ENCODE measurements at places on chromosomes 2 and 18.

DNA sequence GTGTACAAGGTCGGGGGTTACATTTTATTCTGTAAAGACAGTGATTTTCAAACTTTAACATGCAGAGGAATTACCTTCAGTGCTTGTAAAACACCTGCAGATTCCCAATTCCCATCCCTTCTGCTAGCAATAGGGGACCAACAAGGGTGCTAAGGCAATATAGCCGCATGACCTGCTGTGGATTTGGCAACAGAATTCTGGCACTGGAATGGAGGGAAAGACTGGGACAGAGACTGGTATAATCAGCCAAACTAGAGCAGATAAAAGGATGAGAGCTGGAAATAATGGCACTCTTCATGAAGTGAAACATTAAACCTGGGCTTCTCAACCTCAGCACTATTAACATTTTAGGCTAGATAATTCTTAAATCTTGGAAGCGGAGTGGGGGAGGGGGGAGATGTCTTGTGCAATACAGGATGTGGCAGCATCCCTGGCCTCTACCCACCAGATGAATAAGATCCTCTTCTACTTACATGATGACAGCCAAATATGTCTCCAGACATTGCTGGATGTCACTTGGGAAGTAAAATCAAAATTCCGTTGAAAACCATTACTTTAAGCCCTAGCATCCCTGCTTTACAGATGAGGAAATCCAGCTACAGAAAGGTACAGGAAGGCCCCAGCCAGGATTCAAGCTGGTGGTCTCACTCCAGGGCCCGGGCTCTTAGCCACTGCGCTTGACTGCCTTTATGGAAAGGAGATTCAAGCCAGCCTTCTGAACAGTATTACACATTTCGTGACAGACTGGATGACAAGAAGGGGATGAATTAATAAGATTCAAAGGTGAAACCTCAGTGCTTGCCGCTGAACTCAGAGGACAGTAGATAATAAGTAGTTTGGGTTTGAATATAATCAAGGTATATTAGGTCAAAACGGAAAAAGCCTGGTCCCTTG is 1.7 kb downstream of the EVA1A start:
- no peak for DNase-seq

DNA sequence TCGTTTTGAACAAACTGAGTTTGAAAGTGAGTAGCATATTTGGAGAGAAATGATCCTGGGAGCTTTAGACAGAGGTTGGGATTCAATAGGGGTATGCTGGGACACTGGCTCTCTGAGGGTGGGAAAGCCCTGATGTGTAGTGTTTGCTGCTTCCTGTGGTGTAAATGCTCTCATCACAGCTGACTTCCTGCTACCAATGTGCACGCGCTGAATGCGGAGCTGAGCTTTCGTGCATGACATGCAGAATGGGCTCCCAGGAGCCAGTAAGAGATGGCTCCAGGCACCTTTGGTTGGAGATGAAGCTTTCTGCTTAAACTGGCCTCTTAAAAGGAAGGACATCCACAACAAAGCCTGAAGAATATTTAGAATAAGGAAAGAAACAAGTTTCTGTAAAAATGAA is 224.1 kb upstream of the CCDC150 start:
- DNase-seq = no peak

- no peak for DNase-seq
Measured at GRCh38 chr2:98804736-98805135, 73.8 kb upstream of the MGAT4A start.

- DNase-seq = no peak
Measured at GRCh38 chr2:162720559-162721271, 117.9 kb downstream of the KCNH7 start.

- no peak for DNase-seq
Measured at GRCh38 chr2:127106457-127106990, 430 bp downstream of the BIN1 start.

- DNase-seq = no peak
Measured at GRCh38 chr2:32572737-32573136, 55.1 kb upstream of the TTC27 start.

DNA sequence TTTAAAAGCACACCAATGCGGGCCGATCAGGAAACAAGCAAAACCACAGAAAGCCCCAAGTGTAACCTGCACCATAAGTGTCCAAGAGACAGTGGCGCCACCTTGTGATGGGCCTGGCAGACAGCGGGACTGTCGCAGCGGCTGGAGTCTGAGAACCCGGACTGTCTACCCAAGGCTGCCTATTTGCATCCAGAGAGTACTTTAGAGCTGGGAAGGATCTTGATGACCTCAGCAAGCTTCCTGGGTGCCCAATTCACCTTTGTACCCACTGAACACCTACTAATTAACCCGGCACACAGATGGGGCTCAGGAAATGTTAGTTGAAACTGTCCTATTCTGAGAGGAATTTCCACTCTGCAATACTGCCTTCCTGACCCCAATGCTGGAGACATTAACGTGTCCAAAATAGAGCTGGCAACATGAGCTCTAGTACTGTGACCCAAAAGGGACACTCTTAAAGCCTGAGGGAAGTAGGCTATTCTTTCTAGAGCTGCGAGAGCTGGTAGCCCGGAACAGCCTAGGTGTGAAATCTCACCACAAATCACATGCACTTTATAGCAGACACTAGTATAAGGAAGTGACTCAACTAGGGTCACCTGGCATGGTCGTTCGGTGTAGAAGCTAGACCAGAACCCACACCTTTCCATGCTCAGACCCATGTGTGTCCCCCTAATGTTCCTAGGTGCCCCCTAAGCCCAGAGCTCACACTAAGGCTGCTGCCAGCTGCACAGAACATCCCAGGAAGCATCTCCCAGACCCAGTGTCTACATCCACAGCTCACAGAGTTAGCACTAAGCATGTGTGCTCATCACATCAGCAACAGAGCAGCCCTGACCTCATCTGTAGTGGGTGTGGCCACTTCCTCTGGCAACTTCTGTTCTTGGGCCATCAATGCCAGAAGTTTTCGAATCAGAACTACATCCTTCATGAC is 25.4 kb downstream of the POLR1A start:
- DNase-seq = no peak

DNA sequence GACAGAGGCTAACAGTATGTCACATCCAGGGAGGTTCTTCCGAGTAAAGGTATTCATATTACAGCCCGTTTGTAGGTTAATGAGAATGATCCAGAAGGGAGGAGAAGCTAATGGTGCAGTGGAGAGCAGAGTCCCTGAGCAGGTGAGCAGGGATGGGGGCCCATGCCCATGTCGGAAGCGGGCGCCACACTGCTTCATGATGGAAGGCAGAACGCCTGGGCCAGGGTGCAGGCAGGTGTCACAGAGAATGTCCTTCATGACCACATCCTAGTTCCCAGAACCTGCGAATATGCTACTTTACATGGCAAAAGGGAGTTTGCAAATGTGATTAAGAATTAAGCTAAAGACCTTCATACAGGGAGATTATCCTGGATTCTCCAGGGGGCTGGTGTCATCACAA is 4.0 kb downstream of the HES6 start:
- no peak for DNase-seq

GRCh38 chr2:237280229-237280628 is 133.7 kb downstream of the COL6A3 start:
- peak; percentile 87 for DNase-seq

DNA sequence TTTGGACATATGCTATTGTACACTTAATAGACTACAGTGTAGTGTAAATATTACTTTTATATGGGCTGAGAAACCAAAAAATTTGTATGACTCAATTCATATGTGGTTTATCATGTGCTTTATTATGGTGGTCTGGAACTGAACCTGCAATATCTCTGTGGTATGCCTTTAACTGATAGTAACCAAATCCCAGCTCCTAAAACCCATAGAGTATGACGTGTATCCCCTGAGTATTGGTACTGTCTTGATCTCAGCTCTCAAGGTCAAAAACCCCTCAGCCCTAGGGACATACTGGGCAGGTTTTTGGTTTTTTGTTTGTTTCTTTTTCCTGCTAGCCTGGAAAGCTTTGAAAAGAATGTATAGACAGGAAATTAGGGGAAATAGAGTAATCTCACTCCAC is 42.2 kb upstream of the ARHGAP15 start:
- no peak for DNase-seq

DNA sequence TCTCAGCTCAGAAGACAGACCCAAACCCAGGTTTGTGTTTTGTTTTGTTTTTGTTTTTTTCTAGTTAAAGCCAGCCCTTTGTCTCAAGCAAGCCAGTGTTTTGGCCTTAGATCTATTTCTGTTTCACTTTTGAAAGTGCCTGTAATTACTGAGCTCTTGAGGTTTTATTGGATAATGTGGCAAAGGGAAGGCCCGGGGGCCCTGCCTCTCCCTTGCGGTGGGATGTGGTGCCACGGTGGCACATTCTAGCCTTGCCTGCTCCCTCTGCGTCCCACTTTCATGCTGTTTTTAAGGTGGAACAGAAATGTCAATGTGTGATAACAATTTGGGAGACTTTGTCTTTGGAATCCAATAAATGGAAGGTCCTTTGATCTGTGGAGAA is 2.5 kb downstream of the HPCAL1 start:
- DNase-seq = peak; percentile 13

DNA sequence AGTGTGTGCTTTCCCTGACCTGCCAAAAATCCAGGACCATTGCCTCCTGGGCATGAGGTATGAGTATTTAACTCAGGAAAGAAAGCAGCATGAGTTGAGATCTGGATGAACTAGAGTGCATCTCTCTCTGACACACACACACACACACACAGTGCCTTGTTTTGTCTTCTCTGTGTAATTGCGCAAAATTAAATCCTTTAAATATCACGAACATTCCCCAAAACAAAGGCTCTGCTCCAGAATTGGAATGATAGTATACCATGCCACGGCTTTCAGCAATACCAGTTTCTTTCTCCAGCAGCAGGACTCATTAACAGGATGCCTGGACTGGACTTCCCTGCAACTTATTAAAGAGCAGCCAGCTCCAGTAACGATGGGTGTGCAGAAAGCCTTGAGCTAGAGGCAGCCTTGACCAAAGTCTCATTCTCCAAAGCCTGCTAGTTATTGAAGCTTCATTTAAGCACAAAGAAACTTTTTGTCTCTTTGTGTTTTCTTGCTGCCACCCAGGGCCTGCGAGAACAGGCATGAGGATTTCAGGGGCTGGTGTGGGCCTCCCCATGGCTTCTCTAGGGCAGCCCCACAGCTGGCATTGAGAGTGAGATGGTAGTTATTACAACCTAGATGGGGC is 101.7 kb downstream of the NRP2 start:
- DNase-seq = no peak

DNA sequence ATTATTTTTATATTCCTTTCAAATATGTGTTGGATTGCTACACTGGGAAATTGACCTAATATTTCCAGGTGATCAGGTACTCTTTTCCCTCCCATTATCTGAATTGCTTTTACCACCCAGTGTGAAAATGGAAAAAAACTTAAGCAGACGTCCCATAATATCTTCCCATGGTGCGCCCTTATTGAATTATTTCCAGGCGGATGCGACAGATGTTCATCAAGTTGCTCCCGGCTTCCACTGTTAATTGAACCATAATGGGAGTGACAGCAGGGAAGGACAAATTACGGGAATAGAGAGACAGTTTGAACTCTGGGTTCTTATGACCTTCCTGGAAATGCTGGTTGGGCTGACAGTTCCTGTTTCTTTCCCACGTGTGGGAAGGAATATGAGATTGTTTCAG is 93.3 kb downstream of the THSD7B start:
- DNase-seq = no peak

DNA sequence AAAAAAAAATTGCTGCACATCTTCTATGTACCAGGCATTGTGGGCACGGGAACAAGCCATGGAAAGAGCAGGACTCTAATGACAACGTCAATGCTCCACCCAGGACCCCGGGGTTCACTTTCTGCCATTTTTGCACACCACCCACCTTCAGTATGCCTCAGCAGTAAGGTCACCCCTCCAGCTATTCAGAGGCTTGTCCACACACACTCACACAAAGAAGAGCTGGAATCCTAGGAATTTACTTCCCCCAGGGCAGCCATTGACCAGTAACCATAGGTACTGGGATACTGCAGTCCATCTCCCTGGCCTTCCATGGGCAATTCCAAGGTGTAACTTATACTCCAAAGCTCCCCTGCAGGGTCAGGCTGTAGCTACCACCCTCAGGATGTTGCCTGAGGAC is 170.8 kb downstream of the SUCLG1 start:
- DNase-seq = no peak

- no peak for DNase-seq
Measured at GRCh38 chr2:150710041-150710440, 222.6 kb upstream of the RND3 start.

DNA sequence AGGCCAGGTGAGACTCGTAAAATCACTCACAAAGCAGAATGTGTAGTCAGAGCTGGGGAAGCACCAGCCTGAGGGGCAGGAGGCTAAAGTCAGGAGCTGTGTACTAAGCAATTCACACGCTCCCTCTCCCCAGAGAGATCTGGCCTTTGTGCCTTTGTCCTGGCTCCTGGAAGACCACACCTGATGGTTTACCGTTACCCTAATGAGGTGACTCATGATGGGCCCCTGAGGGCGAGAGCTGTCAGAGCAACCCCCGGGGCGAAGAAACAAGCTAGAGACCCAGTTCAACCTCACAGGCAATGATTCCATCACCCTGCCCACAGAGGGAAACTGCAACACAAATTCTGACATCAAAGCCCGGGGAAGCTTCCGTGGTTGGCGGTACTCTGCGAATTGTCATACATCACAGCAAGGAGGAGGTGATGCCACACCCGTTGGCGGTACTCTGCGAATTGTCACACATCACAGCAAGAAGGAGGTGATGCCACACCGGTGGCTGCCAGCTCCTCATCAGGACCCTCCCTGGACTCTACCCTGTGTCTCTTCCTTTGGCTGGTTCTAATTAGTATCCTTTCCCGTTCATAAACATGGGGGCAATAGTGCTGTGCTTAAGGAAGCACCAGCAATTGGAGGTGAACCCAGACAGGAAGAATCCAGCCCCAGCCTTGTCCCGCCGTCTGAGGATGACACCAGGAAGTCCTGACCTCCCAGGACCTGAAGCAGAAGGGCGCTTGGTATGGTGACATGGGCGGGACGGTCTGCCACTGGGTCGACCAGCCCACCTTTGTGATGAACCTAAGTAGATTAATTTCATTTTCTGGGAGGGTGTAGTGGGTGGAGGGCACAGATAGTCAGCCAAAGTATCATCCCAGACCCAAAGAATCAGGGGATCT is 30.5 kb downstream of the B3GNT7 start:
- DNase-seq = no peak

DNA sequence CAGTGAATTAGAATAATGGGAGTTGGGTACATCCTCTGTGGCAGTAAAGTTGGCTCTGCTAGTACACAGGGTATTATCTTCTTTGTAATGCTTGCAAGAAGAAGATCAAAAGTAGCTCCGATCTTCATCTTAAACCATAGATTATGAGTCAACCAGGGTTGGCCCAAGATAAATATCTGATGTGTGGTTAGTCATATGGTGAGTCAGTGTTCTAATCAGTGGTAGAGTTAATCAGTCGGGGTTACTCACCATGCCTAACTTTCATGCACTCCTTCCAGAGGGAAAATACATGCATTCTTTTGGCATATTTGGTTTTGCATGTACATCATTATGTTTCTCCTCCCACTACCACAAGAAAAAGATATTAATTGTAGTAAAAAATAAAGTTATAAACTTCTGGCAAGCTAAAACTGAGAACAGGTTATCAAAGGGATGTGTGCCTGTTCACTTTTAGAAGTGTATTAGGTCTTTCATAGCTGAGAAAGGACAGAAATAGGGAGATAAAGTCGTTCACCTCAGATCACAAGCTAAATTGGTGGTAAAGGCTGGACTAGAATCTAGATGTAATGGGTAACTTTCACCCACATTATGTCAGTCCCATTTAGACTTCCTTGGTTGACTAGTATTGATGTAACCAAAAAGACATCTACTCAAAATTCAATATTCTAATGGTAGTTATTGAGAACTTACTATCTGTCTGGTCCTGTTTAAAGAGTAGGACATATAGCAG is 684.4 kb downstream of the IRS1 start:
- DNase-seq = peak; percentile 81

Measured in amniotic stem cell (primary cell).